Activated naive CD4-positive, alpha-beta T cell (primary cell): ENCODE measurements at places on chromosomes 5 and 9.

- DNase-seq = peak; percentile 50
These were observed at the start of gene FAM120A for GRCh38 chr9:93450945-93451815. Gene FAM120A, plus strand, starts transcription at chr9:93451685. Its CDS starts 231 bp downstream, at chr9:93451916.

DNA sequence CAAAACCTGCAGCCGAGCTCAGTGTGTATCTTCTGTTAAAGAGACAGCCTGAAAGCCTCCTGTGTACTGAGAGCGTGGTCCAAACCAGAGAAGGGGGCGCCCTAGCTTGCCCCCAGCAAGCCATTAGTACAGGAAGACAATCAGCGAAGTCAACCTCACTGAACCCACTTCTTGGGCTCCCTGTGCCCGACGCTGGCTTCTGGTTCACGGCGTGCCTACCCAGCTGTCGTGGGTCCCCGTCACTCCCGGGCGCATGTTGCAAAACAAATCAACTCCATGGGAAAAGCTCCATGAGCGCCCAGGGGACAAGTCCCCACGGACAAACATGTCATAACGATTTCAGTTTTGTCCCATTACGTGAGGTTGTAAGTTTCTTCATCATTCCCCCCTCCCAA lies 326.9 kb downstream of the SH3GL2 start:
- no peak for DNase-seq

- no peak for DNase-seq
These were observed 44.7 kb upstream of the SLC27A6 start for GRCh38 chr5:128920345-128921215.

DNA sequence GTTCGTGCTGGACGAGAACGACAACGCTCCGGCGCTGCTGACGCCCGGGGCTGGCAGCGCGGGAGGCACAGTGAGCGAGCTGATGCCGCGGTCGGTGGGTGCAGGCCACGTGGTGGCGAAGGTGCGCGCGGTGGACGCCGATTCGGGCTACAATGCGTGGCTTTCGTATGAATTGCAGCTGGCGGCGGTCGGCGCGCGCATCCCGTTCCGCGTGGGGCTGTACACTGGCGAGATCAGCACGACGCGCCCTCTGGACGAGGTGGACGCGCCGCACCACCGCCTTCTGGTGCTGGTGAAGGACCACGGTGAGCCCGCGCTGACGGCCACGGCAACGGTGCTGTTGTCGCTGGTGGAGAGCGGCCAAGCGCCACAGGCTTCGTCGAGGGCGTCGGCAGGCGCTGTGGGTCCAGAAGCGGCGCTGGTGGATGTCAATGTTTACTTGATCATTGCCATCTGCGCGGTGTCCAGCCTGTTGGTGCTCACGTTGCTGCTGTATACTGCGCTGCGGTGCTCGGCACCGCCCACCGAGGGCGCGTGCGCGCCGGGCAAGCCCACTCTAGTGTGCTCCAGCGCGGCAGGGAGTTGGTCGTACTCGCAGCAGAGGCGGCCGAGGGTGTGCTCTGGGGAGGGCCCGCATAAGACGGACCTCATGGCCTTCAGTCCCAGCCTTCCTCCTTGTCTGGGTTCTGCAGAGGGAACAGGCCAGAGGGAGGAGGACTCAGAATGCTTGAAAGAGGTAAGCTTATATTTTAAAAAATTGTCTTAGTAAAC lies 2.2 kb downstream of the PCDHA13 start:
- no peak for DNase-seq

- peak; percentile 40 for DNase-seq
These were observed at the start of gene ST6GALNAC6 for GRCh38 chr9:127899128-127899943. Gene ST6GALNAC6, minus strand, starts transcription at chr9:127899603. Its CDS starts 1,622 bp downstream, at chr9:127897981.

DNA sequence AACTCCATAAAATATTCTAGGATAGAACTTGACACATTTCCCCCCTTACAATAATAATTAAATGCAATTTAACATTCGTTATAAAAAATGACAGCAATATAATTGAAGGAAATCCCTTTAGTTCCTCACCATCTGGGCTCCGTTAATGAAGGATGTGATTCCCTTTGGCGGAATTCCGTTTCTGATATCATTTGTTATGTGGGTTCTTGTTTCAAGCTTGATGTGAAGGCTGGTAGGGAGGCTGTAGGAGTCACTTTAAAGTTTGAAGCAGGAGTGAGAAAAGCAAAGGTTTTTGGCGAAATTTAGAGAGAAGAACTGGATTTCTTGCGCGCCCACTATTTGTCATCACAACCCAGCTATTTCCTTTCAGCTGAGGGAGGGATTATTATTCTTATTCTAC lies 4.0 kb downstream of the RGS7BP start:
- DNase-seq = no peak

DNA sequence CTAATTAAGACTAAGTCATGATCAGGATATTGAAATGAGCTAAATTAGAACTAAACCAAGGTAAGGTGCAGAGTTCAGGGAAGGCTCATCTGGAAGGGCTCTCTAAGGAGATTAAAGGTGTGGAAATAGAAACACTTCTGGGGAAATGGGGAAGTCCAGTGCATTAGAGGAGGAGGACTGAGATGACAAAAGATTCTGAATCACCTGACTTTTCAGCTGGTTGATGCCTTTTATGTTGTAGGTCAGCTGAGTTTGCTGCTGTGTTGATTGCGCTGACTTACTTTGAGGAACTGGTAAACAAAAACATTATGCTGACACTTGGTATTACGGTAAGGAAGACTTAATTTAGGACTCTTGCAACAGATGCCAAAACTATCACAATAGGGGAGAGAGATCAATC lies 23.8 kb downstream of the IFNA5 start:
- DNase-seq = no peak

- no peak for DNase-seq
These were observed 1.7 kb upstream of the SLC9A3 start for GRCh38 chr5:525916-526315.

DNA sequence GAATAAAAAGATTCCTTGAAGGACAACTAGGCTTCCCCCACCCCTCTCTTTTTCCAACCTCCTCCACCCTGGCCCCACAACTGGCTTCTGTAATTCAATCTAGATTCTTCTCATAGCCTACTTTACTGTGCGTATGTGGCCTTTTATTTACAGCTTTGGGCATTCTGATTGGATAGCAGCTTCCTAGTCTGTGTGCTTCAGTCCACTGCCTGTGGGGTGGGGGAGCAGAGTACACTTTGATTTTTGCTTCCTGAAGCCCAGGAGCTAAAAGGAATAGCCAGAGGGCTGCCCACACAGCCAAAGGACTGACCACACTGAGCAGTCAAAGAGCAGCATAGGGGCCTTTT lies 30.4 kb downstream of the RUSC2 start:
- DNase-seq = no peak

DNA sequence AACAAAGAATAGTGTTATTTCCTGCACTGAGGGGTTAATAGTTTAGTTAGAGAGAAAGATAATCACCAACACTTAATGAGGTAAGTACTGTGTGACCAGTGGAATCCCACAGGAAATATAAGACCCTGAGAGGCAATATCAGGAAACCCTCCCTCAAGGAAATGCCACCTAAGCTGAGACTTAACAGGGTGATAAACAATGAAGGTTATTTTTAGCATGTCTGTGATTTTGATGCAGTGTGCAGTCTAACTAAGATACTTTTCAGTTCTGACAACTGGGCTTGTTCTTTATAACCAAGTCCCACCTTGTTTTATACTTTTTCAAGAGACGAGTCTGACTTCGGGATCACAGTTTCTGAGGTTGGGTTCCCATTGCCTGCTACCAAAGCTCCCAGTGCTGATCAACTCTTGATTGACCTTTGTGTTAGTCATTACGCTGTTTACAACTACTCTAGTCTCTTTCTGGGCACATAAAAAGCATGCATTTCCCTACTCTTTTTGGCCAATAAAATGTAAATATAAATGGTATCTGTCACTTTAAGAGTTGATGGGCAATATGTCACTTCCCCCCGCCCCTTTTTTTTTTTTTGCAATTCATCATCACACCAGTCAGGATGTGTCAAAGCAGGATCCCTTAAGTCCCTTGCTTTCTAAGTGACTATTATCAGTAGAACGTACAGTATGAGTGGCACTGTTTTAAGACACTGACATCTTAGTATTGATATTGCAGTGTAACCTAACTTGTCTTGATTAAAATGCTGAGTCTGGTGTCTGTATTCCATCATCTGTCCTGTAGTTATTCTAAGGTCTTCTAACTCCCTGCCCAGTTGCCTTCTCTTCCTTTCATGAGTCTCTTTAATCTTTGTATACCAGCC lies 31.4 kb downstream of the C6 start:
- DNase-seq = no peak

- no peak for DNase-seq
These were observed 1.9 kb upstream of the NRARP start for GRCh38 chr9:137303893-137304382.

DNA sequence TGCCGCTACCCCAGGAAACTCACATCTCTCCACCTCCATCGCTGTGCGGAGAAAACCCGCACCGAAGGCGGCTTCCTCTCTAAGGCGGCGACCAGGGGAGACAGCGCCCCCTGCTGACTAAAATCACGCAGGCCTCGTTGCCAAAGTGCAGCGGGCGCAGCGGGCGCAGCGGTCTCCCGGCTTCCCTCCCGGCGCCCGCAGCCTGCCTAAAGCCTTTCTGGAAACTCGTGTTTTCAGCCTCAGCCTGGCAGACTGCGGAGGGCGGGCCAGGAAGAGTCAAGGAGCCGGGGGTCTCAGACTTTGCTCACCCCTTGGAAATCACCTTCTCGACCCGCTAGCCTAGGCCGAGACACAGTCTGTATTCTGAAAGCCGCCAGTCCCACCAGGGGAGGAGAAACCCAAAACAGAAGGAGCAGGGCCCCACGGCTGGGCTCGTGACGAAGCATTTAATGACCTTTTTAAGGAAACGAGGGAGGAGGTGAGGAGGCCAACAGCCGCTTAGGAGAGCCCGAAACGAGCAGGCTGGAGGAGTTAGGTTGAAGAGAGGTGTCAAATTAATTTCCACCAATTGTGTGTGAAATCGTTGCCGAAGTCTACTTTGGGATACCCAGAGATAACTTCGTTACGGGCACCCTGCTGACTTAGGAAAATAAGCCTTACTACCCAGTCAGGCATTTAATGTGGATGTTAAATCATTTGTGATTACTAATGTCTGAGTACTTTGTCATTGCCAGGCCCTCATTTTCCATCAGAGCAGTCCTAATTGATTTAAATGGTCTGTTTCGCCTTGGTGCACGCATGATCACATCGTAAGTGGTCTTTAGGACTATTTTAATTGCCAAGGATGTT lies 7.3 kb upstream of the FOXB2 start:
- no peak for DNase-seq

DNA sequence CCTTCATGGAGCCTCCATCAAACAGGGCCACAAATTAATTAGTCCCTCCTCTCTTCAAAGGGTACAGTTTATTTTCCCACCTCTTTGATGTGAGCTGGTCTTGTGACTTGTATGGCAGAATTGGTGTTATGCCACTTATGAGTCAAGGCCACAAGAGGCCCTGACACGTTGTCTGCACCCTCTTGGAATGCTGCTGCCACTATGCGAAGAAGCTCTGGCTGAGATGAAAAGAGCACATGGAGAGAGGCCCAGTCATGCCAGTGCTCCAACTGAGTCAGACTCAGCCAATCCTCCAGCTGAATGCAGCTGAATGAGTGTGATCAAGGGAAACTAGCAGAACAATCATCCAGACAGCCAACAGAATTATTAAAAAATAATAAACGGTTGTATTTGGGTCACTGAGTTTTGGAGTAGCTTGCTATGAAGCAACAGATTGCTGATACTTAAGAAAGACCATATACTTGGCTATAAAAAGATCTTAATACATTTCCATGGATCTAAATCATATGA lies 128.3 kb downstream of the MARCHF11 start:
- DNase-seq = no peak

DNA sequence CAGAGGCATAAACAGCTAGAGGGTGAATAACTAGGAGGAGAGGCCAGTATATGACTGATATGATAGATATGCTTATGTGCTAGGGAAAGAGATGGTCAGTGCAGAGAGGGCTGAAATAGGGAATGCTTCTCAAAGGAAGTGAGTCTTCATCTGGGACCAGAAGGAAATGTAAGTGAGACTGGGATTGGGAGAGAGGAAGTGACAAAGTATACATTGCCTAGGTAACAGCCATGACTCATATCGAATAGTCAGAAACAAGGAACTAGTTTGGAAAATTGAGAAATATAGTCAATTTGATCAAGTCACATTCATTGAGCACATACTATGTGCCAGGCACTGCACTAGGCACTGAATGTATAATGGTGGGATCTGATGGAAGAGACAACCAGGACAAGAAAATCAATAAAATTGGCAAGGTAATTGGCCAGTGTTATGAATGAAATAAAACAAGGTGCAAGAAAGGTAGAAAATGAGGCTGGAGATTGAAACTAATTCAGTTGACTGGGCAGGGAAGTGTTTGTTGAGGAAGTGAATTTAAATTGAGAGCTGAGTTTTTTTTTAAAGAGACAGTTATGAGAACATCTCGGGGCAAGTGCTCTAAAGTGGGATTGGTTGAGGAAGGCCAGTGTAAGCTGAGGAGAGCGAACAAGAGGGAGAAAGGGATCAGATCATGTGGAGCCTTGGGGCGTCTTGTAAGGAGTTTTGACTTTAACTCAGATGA lies 4.3 kb downstream of the ERAP2 start:
- no peak for DNase-seq

- no peak for DNase-seq
These were observed 51.5 kb upstream of the ADAMTSL1 start for GRCh38 chr9:18422296-18423036.

- no peak for DNase-seq
These were observed 104.2 kb upstream of the GPR151 start for GRCh38 chr5:146620031-146620668.

DNA sequence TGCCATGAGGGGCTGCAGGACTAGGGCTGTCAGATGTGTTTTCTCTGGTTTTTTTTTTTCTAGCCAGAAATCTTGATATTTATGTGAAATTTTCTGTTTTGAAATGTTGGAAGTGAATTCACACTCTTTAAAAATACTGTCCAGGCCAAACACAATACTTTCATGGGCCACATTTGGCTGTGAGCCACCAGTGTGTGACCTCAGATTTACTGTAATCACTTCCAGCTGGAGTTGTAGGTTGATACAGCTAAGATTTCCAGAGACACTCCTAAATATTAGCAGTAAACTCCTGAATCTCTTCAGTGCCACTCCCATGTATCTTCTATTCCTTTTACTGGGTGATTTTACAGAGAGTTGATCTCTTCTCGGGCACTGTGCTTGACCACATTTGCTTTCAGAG lies 92.2 kb upstream of the CKMT2 start:
- no peak for DNase-seq

- DNase-seq = no peak
These were observed 211.0 kb downstream of the ADCY2 start for GRCh38 chr5:7606840-7607465.

GRCh38 chr9:130426467-130426773 lies 18.3 kb upstream of the ASS1 start:
- no peak for DNase-seq

DNA sequence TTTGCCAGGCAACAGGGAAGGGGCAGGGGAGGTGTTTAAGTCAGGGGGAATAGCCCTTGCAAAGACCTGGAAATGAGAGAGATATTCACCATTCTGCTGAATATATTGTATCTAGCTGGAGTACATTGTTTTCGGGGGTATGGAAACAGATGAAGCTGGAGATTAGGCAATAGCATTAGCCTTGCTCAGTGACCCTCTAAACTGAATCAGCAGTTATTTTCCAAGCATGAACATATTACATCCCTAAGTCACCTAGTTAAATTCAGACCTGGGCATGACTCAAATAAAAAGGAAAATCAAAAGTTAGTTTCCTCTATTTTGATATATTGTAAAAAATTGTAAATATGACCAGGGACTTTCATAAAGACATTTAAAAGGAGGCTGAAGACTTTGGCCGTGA lies 544.6 kb upstream of the TRPC7 start:
- no peak for DNase-seq
